B cell (primary cell): ENCODE measurements at places on chromosomes 12 and 14.

DNA sequence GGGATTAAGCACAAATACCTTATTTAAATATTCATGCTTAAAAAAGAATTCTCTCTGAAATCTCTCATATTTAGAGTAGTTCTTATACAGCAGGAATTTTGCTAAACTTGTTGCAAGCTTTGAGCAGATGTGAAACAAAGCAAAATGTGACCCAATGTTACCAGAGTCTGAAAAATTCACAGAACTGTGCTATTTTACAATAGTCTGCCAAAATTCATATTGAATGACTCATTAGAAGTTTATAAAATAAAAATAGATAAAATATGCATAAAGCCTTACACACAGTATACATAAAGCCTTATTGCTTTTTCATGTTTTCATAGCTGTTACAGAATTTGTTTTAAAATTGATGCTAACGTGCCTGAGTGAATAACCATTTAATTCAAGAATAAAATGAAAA, 17.8 kb upstream of the RHOJ start:
- no peak for DNase-seq

DNA sequence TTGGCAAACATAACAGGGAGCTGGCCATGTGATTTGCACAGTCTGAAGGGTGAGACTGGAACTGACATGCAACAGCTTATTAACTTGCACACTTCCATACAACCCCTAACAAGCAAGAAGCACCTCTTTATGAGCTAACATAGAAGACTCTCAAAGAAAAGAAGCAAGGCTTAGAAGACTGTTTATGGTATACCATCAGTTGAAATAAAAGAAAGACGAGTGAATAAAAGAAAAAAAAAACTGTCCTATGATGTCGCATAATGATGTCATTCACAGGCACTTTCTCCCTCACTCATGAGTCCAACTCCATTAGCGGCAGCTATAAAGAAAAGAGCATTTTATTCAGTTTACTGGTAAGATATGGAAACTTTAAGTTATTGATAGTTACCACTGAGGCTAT, 3.3 kb upstream of the MDM1 start:
- no peak for DNase-seq

DNA sequence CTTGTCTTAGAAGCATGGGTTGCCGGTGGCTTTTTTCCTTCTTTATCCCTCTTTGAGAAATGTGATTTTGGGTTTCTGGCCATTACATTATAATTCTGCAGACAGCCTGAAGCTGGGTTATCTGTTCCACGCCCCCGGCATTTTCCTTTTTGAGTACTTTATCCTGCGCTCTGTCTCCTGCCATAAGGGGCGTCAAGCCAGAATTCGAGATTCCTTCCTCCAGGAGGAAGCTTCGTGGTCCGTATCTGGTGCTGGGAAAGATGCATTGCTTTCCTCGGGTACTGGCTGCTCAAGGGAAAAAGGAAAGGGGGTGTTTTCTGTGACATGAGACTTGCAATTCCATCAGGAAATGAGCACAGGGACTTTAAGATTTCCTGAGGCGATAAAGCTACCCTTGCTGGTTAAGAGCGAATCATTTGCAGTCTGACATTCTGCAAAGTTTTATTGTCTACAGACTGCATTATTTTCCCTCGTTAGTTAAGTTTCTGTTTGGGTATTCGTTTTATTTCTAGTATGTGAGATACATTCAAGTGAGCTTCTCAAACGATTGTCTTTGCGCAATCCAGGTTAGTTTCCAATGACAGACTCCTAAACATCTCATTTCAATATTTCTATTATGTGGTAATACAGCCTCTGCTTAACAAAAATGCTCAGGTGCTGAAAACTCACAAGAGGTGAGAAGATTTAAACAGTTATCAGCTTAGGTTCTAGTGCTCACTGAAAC, 694 bp downstream of the AKAP5 start:
- DNase-seq: no peak

GRCh38 chr14:46920542-46920941, 269.0 kb upstream of the RPL10L start:
- no peak for DNase-seq

DNA sequence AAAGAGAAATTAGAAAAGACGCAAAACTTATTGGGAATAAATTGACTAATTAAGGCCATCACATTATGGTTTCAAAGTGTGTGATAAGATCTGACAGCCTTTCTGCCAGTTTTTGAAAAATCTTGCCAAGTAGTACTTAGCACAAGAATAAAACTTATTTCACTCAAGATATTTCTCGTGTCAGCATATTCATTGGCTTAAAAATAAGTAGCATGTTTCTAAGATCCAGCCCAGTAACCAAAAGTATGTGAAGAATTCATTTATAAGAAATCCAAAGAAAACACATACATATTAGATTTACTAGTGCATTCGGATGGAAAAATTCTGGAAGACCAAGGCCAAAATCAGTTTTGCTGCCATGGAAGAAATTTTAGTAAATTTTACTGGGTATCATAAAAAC, 1135.0 kb downstream of the GALC start:
- DNase-seq: no peak

DNA sequence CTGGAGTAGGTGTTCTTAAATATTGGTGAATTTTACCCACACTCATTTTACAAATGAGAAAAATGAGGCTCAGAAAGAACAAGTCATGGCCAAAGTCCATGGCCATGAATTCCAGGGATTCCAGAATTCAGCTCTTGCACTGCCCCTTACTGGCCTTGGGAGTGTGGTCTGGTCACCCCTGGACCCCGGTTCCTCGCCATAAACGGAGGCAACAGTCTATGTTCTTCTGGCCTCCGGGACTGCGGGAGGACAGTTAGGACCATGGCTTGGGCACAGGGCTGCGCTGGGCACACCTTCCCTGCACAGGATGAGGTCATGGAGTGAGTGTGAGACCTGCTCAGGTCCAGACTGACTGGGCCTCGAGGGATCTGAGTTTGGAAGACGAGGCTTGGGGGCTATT, 6.9 kb downstream of the CCDC197 start:
- DNase-seq: no peak

- DNase-seq: no peak
Observed at GRCh38 chr14:88463318-88463717, 77.9 kb downstream of the SPATA7 start.

GRCh38 chr14:26522967-26523366, 74.9 kb downstream of the NOVA1 start:
- DNase-seq: no peak

DNA sequence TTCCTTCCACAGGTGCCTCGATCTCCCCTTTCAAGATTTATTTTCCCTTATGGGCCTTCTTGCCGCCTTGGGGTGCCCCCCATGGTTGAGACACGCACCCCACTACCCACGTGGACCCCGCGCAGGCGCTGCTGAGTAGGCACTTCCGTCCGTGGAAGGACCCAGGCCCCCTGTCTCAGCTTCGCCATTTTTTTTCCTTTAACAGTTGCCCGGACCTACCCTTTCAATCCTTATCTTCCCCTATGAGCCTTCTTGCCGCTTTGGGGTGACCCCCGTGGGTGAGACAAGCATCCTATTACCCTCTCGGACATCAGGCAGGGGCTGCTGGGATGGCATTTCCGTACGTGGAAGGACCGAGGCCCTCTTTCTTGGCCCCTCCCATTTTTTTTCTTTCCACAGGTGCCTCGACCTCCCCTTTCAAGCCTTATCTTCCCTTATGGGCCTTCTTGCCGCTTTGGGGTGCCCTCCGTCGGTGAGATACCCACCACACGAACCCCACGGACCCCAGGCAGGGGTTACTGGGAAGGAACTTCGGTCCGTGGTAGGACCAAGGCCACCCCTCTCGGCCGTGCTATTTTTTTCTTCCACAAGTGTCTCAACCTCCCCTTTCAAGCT, 268.2 kb downstream of the ALG10 start:
- no peak for DNase-seq

DNA sequence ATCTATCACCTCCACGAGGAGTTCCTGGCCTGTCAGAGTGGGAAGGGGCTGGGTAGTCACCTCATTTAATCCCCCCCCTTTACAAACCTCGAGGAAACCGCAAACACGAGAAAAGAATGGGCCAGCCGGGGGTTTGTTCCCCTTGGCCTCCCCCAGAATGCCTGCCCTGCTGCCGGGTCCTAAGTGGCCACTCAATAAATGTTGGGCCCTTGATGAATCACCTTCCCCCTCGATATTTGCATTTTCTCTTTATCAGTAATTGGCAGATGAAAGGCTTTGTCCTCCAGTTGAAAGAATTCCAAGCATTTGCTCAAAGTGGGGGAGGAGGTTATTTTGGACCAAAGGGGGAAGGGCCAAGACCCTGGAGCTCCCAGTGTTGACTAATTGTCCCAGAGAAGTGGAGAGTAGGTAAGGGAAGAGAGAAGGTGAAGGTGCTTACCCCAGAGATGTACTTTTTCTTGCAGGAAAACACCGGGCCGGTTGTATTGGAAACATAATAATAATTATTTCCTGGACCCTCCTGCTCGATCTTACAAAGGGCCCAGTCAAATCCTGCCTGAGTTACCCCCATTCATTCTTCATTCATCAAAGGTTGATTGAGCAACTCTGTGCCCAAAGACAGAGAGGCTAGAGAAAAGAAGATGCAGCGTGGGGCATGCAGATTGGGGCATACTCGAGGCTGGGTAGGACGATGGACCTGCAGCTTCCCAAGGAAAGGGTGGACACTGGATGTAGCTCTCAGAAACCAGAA, 1.9 kb upstream of the KDM2B start:
- no peak for DNase-seq

GRCh38 chr12:51413791-51414190, 10.8 kb upstream of the SLC4A8 start:
- no peak for DNase-seq

DNA sequence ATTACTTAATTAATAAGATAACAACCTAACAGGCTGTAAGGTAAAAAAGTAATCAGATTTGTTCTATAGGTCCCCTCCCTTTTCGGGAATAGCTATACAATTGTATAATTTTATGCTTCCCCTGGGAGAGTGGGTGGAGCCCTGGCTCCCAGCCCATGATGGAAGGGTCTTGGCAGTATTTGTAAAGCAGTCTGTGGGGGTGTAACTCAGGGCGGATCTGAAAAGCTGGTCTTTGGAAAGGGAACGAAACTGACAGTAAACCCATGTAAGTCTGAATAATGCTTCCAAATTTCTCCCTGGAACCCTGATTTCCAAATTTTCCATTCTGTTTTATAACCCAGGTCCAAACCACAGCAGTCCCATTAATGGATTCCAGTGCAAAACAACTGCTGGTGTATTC, 110.4 kb downstream of the DAD1 start:
- DNase-seq: no peak

- DNase-seq: no peak
Observed at GRCh38 chr12:20050221-20050620, 318.1 kb upstream of the PDE3A start.

DNA sequence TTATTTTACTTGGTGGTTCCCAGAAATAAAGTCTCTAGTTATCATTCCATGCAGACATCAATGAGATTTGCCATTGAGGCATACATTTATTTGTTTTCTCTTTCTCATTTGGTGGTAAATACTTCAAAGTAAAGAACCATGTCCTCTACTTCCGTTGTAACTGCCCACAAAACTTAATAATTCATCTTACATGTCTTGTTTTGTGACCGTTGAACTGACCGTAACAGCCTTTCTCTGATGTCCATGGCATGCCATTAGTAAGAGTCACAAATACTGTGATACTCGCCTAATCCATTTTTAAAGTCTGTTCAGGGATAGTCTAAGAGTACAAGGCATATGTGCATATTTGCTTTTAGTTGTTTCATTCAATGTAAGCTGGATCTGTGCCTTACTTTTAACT, 145.3 kb downstream of the ETV6 start:
- DNase-seq: no peak
